ENCODE measurements at places on chromosomes 7 and 10.

DNA sequence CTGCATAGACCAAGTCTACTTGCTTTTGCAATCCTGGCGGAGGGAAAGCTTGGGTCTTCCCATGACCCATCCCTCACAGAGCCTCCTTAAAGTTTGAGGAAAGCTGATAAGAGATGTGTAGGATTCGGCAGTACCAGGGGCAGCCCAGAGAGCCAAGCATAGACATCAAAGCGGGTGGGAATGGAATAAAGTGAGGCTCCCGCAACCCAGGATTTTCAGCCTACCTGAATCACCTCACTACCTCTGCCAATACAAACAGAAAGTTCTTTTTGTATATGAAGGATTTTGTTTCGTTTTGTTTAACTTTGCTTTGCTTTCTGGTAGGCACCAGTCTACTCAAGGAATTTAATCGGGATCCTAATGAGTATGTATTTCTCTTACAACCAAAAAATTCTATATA is 451.7 kb downstream of the PLXNA4 start:
- DNase-seq, result no peak

GRCh38 chr10:109393425-109393824 is 529.9 kb downstream of the XPNPEP1 start:
- DNase-seq, result no peak

DNA sequence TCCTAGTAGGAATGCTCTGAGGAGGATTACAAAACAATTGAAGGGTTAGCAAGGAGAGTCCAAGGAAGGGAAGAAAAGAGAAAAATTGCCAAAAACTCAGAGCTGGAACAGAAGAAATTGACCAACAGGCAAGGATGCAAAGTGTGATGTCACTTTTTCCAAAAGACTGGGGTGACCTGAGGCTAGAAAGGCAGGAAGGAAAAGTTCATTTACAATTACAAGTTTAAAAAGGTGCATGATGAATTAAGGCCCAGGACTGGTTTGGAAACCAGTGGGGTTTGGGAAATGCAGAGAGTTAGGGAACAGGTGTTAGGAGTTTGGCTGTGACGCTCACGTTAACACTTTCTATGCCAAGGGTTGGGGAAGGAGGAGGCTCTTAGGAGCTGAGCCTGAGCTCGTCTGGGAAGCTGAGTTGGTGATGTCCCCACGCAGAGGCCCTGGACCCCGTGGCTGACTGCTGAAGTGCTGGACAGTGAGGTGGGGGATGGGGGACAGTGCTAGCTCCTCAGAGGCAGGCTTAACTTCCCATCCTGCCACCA is 92.6 kb upstream of the PODXL start:
- DNase-seq, result no peak

DNA sequence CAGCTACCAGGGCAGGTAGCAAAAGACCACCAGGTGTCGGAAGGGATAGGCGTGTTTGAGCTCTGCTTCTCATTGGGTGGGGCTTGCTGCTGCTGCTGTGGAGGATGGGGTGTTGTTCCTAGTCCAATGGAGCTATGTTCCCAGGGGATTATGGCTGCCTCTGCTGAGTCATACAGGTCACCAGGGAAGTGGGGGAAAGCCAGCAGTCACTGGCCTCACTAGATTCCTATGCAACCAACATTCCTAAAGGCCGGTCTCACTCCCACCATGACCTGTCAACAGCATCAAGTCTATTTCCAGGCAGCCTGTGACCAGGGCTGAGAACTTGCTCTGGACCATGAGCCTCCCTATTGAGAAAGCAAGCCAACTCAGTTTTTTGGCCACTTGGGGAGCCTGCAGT is 1160.8 kb downstream of the REEP3 start:
- DNase-seq, result peak; percentile 1

GRCh38 chr7:31070991-31071644 is 19.0 kb downstream of the ADCYAP1R1 start:
- DNase-seq, result no peak

- DNase-seq, result no peak
These were observed 18.2 kb upstream of the UNCX start for GRCh38 chr7:1214516-1214915.

DNA sequence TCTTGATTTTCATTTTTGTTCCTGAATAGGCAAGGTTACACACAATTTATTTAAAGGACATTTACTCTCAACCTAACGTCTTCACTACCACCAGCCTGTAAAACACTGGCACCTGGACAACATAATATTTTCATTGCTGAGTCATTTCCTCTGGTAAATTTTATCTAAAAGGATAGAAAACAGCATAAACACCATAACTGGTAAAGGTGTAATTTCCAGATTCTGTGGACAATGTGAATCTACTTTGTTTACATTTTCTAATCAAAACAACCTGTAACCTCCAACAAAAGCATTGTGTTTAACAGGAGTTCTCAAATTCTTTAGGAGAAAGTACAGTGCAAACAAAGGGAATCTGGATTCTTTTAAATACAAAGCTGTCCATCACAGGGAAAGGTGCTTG is 472.0 kb upstream of the AKR1E2 start:
- DNase-seq, result peak; percentile 80

DNA sequence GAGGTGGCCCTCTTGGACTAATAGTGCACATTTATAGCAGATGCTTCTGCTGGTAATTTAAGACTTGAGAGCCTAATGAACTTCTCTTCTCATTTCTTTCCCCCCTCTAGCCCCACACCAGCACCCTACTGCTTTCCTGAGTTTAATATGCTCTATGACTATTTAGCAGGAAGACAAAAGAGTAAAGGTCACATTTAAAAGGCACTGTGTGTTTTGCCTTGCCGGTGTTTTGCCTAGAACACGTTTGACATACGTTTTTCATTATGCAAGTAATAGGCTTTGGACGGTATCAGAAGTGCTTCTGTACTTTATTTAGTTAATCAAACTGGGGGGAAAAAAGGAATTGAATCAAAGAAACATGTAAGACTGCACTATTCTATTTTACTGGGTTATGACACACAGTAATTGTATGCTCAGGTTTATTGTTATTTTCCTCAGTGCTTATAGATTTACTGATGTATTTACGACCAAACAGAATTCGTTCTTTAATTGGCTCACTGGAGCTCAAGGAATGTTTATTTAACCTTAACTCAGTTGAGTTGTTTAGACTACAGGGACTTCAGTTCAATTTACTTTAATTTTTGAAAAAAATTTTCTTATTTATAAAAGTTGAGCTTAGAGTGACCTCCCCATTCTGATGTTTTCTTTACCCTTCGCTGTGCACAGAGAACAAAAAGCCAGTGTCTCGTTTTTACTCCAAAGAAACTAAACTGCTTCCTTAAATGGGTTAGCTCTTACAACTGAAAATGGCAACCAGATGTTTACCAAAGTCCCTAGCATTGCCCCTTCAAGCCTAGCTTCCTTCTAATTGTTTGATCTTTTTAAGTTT is 35.4 kb downstream of the CPED1 start:
- DNase-seq, result no peak

DNA sequence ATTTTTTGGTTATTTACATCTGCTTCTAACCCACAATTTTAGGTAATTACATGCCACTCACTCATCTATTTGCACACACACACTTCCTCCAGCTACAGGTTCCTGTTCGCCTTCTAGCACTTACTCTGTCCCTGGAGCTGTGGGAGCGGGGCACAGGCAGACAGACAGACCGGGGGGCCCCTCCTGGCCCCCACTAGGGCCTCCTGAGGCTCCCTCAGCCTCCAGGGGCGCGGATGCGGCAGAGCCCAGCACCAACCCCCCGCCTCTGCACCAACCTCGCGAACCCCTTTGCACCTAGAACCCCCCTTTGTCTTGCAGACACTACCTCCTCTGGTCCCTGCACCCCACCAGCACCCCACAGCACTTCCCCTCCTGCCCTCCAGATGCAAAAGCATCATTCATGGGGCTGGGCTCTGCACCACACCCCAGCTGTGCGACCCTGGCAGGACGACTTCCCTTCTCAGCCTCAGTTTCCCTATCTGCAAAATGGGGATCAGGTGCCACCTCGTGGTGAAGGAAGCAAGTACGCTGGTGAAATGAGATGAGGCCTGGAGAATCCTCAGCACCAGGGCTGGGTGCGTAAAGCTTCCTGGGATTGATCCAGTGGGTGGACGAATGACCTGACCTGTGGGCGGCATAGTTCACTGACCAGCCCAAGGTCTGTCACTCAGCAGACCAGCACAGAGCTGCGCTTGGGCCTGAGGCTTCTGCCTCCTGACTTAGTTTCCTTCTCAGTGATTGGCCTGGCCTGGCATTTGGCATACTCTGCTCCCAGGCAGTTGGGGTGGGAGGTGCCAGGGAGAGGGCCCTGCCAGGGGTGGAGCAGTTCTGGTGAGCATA is 37.9 kb downstream of the ELFN1 start:
- no peak for DNase-seq

GRCh38 chr7:40909346-40909980 is 774.7 kb downstream of the SUGCT start:
- no peak for DNase-seq

DNA sequence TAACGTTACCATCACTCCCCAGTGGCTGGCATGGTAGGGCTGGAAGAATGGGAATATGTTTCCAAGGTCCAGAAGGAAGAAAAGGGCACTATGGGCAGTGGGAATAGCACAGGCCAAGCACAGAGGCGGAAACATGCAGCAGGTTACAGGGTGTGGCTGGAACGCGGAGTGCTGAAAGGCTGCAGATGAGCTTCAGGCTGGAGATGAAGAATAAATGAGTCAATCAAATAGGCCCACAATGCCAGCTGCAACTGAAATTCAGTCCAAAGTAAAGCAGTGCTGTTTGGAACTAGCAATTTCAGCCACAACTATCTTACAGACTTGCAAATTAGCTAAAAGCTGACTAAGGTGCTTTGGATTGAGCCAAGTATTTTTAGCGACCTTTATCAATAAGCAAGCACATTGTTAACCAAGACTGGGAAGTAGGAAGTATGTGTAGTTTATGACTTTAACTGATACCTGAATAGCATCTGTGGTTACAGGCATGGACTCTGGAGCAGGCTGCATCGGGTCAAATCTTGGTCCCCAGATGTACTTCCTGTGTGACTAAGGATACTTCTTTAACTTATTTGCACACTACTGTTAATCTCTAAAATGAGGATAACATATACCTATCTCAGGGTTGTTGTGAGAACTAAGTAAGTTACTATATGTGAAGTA is 77.5 kb upstream of the CTTNBP2 start:
- no peak for DNase-seq

GRCh38 chr10:114157912-114158311 is 16.1 kb downstream of the CCDC186 start:
- no peak for DNase-seq

- no peak for DNase-seq
These were observed 96.8 kb upstream of the PCBD1 start for GRCh38 chr10:70984986-70985722.

DNA sequence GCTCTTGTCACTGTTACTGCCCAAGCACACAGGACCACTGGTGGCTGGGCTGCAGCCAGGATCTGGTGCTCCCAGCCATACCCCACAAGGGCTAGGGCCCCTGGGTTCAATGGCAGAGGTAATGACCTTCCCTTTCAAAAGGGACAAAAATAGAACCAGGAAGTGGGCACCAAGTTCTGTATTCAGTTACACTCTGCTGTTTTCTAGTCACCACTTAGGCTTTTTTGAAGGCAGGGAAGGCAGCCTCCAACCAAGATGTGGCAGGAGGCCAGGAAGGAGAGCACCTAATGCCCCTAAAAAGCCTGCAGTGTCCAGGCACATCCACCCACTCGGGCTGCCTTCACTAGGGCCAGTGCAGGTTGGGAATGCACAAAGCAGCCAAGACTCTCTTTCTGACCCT is 47.8 kb downstream of the NOD1 start:
- no peak for DNase-seq

GRCh38 chr10:87585565-87586514 is 73.8 kb upstream of the PAPSS2 start:
- peak; percentile 78 for DNase-seq

GRCh38 chr10:123241391-123242141 is 87.4 kb downstream of the BUB3 start:
- no peak for DNase-seq

GRCh38 chr7:45580053-45580872 is 6.1 kb downstream of the ADCY1 start:
- DNase-seq, result peak; percentile 6

DNA sequence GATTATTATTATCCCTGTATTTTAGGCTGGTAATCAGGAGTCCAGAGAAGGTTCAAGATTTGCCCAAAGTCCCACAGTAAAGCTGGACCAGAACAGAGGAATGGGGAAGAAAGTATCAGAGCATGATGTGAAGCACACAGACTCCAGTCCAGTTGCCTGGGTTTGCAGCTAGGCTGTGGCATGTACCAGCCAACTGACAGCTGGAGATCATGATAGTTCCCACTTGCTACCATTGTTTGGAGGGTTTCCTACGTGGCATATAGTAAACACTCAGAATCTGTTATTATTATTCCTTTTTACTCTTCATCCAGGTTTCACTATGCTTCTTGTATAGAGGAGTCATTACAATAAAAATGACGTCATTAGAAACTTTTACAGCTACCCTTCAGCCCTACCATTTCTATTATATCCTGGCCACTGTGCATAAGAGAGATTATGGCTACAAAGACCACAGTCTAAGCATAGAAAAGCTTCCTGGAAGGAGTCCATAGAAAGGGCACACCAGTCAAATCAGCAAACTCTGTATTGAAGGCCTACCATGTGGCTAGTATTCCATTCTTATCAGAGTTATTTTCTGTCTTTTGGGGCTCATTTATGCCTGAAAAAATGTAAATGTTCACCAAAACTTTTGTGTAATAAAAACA is 66.6 kb downstream of the MTPN start:
- DNase-seq, result no peak

Data from iris pigment epithelial cell (primary cell).